ENCODE measurements at places on chromosomes 3 and 15. TPM values are rescaled to one million over a fixed set of nuclear protein-coding genes. Genes with fewer than 3 reads are reported as not detected.

GRCh38 chr3:98730338-98730737 lies 32.8 kb upstream of the ST3GAL6 start:
- DNase-seq, result no peak

The CDHR4 gene
- total RNA-seq, result not detected

The RAB6B gene
- total RNA-seq, result 3.0 TPM

The SERPINI2 gene
- 221 TPM for total RNA-seq

DNA sequence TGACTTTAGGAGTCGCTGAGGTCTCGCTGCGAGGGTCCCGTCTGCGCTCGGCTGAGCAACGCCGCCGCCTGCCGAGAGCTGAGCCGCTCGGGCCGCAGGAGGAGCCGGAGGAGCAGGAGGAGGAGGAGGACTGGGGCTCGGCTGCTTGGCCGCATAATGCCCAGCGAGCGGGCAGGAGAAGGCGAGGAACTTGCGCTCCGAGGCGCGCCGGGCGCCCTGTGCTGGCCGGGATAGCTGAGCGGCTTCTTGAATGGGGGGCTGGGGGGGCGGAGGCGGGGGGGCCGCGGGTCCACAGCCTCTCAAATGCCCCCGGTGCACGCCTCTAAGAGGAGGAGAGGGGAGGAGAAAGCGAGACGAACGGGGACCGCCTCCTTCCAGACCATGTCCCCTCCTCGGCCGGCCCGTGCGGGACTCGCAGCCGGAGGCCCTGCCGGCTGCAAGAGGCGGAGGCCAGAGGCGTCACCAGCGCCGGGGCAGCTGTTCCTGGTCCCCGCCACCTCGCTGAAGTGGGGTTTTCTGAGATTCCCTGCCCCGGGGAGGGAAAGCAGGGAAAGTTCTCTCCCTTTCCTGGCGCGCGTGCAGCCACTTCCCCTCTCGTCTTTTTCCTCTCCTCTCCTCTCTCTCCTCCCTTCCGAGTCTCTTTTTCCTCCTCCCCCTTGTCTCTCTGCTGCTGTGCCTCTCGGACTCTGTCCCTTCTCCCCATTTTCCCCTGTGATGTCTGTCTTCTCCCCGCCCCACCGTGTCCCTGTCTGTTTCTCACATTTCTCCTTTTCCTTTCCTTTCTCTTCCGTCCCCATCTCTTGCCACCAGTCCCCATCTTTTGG lies at the start of gene ADAMTS9:
TSS of gene ADAMTS9 (minus strand) at position 220 of the 824 bp plus-strand sequence. CDS start 343 bp downstream, outside the sequence.
- DNase-seq, result peak; percentile 54

The CAPN3 gene
- total RNA-seq, result 9.6 TPM

The RTP4 gene
- 3.6 TPM for total RNA-seq

- DNase-seq, result no peak
Measured at GRCh38 chr3:170560717-170561382, 25.0 kb downstream of the SLC7A14 start.

DNA sequence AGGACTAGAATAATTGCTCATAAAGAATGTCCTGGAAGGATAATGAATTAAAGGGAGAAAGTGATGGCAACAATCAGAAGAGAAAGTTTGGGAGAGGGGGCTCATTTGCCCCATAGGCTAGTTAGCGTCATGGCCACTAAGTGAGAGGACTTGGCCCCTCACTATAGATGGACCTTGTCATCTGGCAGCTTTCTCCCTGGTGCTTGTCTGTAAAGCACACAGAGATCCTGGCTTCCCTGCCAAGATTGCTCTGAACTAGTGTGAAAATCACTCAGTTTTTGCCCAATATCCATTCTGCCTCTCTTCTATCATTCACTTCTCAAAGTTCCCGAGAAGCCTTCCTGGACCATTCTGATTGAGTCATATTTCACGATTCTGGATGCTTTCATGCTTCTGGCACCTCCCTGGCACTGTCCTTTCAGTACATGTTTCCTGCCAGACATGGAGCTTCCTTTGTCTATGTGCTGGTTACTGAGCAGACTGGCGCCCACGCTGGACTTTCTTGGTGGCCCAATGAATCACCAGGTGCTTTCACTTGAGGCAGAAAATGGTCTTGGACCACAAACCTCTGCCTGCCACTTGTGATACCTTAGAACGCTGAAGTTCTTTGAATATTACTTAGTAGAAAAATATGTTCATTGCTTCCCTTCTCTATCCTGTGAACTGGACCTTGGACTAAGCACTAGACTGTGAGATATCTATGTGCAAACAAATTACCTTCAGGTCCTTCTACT lies 709.6 kb upstream of the CFAP20DC start:
- no peak for DNase-seq

GRCh38 chr3:196378146-196378841 lies 40.1 kb upstream of the TM4SF19 start:
- DNase-seq, result no peak

GRCh38 chr15:77497942-77498361 lies 77.3 kb downstream of the HMG20A start:
- DNase-seq, result no peak

The USP50 gene
- total RNA-seq, result not detected

DNA sequence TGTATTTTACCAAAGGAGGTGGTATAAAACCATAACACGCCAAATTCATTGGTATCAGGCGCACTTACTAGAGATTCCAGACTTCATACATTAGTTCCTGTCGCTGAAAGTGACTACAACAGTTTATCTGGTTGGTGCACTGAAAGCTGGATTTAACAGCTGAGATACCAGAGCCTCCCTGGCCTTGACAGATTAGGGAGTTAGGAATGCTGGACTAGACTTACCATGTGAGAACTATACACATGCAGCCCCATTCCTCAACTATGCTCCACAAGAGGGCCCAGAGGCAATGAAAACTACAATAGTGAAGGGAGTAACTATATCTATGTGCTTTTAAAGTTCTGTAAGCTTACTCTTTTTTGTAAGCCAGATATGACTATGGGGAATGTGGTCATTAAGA lies 174.4 kb downstream of the STAG1 start:
- no peak for DNase-seq

The SLC12A1 gene
- not detected for total RNA-seq

- peak; percentile 46 for DNase-seq
Measured at GRCh38 chr3:65342084-65342683, 654.4 kb upstream of the ADAMTS9 start.

- DNase-seq, result no peak
Measured at GRCh38 chr3:143288944-143289343, 169.4 kb downstream of the CHST2 start.

The PATL2 gene
- total RNA-seq, result 1.6 TPM

DNA sequence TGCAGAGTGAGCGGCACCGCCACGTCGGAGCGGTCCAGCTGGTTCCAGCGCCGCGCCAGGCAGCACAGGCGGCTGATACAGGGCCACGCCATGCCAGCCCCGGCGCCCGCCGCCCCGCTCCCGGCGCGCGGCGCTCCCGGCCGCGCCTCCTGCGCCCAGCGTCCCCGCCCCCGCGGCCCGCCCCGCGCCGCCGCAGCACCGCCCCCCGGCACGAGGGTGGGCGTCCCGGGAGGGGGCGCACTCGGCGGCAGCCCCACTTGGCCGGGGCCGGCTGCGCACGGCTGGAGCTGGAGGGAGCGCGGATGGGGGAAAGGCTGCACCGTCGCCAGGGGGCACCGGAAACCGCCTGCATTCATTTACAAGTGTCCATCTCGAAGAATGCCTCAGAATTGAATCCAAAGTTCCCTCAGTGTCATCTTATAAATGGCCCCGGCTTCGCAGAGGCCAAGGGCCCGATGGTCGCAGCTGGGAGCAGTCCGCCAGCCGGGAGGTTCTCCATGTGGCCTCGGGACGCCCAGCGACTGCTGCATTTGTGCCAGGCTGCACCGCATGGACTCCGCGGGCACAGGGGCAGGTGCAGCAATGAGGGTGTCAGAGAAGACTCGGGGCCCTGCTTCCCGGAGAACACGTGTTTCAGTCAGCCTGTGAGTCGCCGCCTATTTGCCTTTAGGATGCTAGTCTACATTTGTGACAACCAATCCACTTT lies at the start of gene MAP6D1:
TSS of gene MAP6D1 (minus strand) at position 122 of the 706 bp plus-strand sequence. CDS start at position 92, 30 bp downstream.
- peak; percentile 41 for DNase-seq

DNA sequence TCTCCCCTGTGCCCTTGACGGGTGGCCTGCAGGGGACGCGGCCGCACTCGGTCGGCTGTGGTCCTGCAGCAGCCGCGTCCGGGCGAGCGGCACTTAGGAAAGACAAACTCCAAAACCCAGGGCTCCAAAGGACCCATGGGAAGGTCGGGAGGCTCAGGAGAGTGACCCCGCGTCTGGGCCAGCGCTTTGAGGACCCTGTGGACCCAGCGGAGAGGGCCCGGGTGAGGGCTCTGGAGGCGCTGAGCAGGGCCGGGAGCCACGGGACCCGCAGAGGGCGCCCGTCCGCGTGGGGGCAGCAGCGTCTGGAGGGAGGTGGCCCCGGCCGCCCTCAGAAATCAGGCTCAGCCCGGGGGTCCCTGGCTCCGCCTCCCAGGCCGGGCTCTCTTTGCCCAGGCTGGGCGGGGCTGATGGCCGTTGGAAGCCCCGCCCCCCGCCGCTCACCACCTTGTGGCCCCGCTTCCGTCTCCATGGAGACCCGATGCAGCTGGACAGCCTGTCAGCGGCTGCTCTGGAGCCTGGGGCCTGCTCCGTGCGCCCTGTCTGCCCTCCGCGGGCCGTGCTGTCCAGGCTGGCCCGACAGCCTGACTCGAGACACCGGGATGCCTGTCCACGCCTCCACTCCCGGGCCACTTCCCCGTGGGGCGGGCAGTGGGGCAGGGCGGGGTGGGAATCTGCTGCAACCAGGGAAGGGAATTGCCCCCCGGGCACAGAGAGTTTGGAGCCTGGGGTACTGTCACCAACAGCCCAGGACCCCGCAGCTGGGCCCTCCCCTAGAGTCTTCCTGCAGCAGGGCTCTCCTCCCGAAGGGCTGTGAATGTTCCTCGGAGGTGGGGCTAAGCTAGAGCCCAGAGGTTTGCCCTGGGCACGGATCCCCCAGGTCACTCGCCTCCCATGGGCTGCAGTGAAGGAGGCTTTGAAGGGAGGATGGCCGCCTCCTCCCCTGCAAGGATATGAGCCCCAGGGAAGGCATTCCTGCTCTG lies 34.8 kb upstream of the RPL32 start:
- peak; percentile 73 for DNase-seq

The UNC45A gene
- 85.0 TPM for total RNA-seq

DNA sequence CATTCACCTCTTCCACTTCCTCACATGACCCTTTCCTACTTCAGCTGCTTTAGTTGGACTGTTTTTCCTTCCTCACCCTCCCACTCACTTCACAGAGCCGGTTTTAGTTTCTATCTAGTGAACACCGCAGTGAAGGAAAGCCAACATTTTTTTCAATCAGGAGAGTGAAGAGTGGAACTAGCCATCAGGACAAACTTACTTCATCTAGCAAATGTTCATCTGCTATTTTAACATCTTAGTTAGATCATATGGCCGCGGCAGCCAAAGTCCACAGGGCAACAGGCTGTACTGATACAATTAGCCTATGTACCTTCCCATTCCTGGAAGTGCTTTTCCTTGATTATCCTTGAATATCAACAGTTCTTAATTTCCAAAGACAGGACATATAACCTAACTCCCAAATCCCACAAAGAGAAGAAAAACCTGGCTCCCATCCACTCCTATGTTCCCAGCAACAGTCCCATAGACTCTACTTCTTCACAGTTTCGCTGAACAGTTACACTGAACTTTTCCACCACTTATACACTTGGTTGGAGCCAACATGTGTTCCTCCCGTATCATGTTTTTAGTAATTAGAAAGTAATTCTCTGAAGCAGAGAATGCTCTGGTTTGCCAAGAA lies 456.2 kb upstream of the THBS1 start:
- DNase-seq, result no peak

DNA sequence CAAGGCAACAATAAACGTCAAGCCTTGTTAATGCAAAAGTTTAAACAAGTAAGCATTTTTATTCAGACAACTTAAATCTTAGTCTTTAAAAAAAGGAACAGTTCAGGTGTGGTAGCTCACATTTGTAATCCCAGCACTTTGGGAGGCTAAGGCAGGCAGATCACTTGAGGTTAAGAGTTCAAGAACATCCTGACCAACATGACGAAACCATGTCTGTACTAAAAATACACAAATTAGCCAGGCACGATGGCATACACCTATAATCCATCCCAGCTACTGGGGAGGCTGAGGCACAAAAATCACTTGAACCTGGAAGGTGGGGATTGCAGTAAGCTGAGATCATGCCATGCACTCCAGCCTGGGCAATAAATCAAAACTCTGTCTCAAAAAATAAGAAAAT lies 19.9 kb downstream of the ZBTB20 start:
- DNase-seq, result no peak

GRCh38 chr3:46269556-46269955 lies 27.3 kb downstream of the CCR3 start:
- DNase-seq, result no peak

Data from body of pancreas (tissue), 4 donors.